ENCODE measurements at places on chromosomes 5 and 9.

DNA sequence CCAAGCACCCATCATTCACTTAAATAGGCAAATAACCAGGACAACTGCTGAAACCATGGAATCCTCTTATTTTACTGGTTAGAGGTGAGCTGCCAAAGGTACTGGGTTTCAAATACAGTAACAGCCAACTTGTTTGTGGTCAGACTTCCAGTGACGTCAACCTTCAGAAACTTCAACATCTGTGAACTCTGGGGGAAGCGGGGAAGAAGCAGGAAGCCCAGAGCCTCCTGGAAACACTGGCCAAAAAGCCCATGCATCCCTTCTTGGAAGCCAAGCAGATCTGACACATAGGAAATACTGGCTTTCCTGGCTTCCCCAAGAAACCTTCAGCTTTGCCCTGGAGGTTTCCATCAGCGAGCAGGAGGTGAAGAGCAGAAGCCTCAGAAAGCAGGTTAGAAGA lies 4.9 kb upstream of the FRRS1L start:
- no peak for DNase-seq

DNA sequence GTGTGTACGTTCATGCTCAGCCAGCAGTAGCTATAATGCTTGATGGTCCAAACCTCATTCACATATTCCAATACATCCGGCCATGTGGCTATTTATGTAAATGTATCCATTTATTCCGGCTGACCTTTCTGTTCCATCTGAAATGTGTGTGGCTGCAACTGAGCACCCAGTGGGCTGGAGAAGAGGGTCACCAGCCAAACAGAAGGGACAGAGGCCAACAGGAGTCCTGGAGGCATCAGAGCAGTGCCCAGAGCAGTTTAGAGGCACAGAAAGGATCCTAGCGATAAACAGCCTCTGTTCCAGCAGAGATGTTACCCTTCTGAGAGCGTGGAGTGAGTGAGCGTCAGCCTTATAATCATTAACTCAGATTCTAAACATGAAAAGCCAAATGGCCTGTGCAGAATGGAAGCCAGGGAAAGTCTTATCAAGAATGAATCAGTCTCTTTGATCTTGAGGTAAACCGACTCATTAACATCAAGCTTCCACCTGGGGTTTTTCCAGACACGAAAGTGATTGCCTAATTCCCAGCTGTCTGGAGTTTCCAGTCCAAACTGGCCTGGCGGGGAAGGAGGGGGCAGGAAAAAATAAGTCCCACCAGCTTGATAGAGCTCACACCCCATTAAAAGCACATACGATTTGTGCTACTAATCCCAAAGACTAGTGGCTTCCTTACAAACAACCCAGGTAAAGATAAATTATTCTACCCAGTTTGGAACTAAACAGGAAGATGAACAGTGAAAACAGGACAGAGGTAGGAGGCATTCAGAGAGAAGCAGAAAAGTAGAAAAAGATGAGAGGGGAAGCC lies 55.7 kb downstream of the SUSD1 start:
- no peak for DNase-seq

DNA sequence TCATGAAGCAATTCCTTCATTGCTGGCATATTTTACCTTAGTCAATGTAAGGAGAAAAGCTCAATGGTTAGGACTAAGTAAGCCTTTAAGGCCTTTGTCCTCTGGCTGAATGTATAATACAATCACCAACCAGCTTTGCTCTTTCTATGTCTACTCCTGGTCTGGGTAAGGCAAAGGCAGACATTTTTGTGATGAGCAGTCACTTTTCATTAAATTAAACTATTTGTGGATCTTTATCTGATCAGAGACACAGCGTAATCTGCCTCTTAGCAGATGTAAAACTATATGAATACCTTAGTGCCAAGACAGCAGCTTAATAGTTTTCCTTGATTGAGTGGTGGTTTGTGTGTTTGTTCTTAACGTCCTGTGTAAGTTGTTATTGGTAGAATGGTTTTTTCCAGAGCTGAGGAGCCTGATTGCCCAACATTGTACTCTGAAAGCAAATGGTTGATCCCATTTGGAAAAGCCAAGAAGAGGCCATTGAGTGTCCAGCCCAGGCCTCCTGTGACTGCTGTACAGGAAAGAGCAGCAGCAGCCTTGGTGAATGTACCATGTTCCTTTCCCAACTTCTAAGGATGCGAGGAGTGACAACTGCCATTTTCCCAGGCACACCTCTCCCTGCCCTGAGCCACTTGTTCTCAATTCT lies 16.5 kb upstream of the CXXC5 start:
- DNase-seq: no peak

DNA sequence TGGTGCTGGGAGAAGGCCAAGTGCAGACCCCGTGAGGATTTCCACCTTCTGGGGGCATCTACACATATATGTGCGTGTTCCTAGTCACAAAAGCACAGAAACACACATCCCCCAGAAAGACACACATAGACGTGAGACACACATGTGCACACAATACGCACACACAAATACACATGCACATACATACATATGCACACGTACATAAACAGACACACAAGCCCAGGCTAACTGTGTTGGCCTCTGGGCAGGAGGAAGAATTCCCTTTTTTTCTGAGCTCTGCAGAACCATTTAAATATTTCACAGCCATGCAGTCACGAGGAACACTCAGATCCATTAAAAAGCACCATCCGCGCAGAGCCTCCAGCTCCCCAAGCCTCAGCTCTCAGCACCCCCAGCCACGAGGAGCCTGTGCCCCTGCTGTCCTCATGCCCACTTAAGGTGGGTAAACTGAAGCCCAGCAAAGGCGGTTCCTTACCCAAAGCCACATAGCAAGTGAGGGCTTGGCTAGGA lies 5.3 kb downstream of the NINJ1 start:
- DNase-seq: no peak

DNA sequence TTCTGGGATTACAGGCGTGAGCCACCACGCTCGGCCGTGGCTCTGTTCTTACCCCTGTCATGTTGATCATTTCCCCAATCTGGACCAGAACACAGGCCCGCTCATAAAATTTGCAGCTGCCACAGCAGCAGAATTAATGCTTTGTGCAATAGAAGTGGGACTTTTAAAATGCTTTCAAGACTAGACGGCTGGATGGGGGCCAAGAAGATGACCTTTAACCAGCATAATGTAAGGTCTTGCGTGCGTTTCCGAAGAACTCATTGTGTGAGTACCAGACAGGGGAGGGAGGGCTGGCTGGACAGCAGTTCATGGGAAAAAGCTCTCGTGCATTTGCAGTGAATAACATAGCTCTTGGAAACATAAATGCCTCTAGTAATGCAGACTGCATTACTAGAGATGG lies 3.5 kb upstream of the WDR38 start:
- DNase-seq: no peak

- no peak for DNase-seq
These were observed 22.1 kb downstream of the ZNF346 start for GRCh38 chr5:177044641-177045040.

DNA sequence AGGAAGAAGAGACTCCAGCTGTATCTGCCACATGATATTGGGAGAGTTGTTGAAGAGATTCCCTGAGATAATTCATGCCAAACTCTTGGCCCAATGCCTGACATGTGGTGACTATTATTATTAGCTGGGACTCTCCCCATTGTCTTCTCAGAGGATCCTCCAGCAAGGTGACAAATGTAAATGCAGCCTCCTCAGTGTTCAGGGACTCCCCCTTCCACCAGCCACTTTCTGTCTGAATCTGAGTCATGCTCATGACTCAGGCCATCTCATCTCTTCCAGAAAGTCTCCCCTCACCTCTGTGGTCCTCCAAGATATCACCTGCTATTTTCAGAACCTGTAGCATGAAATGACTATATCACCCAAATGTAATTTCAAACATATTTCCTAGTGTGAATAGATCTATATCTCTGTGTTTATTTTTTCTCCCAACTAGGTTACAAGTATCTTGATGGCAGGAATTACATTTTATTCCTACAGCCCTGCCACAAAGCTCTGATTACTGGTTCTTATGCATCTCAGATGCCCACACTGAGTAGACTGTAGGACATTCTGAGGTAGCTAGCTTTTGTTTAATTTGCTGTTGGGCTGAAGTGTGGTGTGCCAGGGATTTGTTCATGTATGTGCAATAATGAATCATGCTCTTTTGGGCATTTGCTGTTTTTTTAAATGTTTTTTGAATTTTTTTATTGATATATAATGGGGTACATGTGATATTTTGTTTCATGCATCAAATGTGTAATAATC lies 126.6 kb upstream of the IL12B start:
- no peak for DNase-seq

GRCh38 chr5:56206126-56206910 lies 26.8 kb downstream of the ANKRD55 start:
- DNase-seq: no peak

DNA sequence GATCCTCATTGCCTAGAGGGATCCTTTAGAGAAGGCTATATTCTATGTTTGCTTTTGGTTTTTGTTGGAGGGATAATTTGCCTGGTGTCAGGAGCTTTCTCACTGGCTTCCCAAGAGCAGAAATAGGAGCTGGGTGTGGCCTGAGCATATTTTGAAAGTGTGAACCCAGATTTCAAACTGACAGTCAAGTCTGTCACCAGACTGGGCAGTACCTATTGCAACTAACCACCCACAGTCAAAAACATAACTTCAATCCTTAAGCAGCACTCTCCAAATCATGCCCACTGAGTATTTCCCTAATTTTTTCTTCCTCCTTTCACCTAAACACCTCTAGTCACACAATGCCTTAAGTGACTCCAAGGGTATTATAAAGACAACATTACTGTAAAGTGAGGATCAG lies 278.4 kb downstream of the EBF1 start:
- DNase-seq: no peak

GRCh38 chr9:33159777-33160127 lies 7.4 kb downstream of the B4GALT1 start:
- DNase-seq: peak; percentile 61

DNA sequence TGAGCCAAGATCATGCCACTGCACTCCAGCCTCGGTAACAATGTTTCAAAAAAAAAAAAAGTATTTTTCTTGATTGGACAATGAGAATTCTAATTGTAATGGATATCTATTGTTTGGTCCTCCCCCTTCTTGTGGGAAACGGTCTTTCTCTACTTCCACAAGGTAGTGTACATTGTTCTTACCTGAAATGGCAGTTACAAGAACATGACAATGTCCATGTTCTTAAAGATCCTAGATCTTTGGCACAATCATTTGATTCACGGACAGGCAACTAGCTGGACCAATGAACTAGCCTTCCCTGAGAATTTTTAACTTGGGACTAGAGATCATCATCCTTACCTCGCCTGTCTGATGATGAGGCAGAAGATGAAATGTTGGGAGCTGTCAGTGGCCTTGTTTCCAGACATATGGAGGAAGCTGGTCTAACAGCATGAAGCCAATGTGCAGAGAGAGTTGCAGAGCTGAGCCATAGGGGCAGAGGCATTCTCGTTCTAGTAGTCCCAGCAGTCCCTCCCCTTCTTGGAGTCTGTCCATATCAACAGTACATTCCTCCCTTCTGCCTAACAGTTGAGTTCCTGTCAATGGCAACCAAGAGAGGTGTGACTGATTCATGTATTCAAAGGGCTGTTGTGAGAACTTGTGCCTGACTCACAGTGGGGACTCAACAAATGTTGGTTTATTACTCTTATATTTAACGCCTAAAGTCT lies 2.1 kb upstream of the MARCHF6 start:
- no peak for DNase-seq

DNA sequence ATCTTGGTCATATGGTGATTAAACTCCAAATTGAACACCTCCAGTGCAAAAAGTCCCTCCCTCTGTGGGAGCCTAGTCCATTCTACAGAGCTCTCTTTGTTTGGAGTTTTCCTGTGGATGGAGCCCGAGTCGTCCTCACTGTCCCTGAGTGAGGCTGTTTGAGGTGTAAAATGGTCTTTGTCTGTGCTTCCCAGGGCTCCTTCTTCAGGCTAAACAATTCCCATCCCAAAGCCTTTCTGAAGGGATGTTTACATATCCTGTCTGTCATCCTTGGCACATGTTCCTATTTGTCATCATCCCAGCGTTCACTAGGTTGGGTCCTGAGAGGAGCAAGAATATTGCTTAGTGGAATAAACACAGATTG lies 68.9 kb downstream of the COL27A1 start:
- DNase-seq: no peak

DNA sequence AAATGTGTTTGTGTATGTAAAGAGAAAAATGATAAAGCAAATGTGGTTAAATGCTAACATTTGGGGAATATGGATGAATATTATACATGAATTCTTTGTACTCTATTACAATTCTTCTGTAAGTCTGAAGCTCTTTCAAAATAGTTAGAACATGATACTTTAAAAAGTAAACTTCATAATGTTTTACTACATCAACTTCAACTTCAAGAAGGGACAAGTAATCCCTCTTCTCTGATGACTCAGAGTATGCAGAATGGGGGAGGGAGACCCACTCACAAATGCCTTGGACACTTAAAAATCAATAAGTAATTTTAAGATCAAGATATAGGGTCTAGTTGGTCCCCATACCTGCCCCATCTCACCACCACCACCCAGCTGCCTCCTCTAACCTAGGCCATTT lies 162.4 kb downstream of the ESM1 start:
- DNase-seq: no peak

- no peak for DNase-seq
These were observed 88.2 kb downstream of the NREP start for GRCh38 chr5:111668477-111669414.

Data from tibial artery (tissue), 4 donors.